IPS DF 6.9 (cell line): ENCODE measurements at places on chromosomes 3 and 15.

DNA sequence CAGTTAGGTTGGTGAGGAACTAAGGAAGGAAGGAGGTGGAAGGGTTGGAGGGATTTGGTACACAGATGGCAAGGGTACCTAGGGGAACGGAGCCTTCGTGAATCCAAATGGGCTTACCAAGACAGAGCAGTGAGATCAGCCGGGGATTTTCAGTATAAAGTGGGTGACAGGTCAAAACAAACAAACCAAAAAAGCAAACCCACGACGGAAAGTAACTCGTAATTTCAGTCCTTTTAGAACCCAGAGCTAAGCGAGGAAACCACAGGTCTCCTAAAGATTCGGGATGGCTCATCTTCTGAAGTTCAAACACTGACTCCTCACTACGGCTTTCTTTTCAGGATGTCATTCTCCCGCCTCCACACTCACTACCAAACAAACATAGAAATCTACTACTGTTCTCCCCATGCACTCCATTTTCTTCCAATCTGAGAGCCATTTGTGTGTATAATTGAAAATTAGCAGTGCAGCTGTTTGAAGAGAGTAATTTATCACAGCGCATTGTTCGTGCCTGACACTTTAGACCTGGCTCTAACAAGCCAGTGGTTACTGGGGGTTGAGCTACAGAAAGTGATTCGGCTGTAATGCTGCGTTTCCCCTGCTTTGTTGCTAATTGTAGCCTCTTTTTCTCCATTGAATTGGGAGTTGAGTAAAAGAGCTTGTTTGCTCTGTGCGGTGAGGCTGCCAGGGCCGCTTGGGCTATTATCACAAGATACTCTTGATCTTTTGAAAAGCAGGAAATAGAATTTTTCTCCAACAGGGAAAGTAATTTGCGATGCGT lies 64.7 kb upstream of the CCDC39 start:
- no peaks in the 10 kb centered on the region for H3K36me3 ChIP-seq
- H3K4me1 ChIP-seq: 0 out of 2 replicates have a peak, but pooled peaks cover 3% of the 10 kb centered on the region
- H3K27ac ChIP-seq: no peak overlapping the region
- H3K27me3 ChIP-seq: no peaks in the 10 kb centered on the region
- H3K4me3 ChIP-seq: no peak overlapping the region

- no peak for DNase-seq
- no peaks in the 10 kb centered on the region for H3K27me3 ChIP-seq
- H3K4me1 ChIP-seq: peaks cover 2% of the 10 kb centered on the region
- H3K36me3 ChIP-seq: no peaks in the 10 kb centered on the region
- no peak overlapping the region for H3K27ac ChIP-seq
Measured at GRCh38 chr3:143166376-143166775, 46.8 kb downstream of the CHST2 start.

- H3K27me3 ChIP-seq: no peaks in the 10 kb centered on the region
- no peak overlapping the region for H3K4me3 ChIP-seq
- H3K36me3 ChIP-seq: no peaks in the 10 kb centered on the region
- no peak for DNase-seq
- no peak overlapping the region for H3K27ac ChIP-seq
- no peaks in the 10 kb centered on the region for H3K4me1 ChIP-seq
Measured at GRCh38 chr3:36596419-36596818, 167.9 kb downstream of the DCLK3 start.

DNA sequence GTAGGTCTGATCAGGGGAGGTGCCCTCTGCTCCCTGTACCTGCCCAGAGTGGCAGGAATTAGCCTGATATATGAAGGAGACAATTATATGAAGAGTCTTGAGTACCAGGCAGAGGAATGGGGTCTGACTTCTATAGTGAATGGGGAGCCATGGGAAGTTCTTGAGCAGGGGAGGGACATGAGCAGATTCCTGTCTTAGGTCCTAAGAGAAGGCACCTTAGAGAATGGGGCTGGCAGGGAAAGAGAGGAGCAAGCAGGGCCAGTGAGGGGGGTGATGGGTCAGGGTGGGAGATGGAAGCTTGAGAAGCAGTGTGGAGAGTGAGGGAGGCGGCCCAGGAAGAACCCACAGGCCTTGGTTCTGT lies 12.4 kb downstream of the CD276 start:
- no peaks in the 10 kb centered on the region for H3K36me3 ChIP-seq
- no peaks in the 10 kb centered on the region for H3K27me3 ChIP-seq
- no peak overlapping the region for H3K27ac ChIP-seq

- H3K4me1 ChIP-seq: peaks cover 5% of the 10 kb centered on the region; the same call in 1 of the 2 replicates
- no peak overlapping the region for H3K27ac ChIP-seq
- no peaks in the 10 kb centered on the region for H3K36me3 ChIP-seq
- no peak for DNase-seq
Measured at GRCh38 chr3:73098873-73099272, 37.4 kb downstream of the EBLN2 start.

GRCh38 chr3:140762746-140763145 lies 84.9 kb downstream of the TRIM42 start:
- H3K4me3 ChIP-seq: no peak overlapping the region
- H3K27ac ChIP-seq: no peak overlapping the region
- no peak for DNase-seq

GRCh38 chr3:171054921-171055320 lies 28.4 kb upstream of the SLC2A2 start:
- H3K27me3 ChIP-seq: no peaks in the 10 kb centered on the region
- DNase-seq: no peak
